ENCODE measurements at places on chromosomes 4 and X.

DNA sequence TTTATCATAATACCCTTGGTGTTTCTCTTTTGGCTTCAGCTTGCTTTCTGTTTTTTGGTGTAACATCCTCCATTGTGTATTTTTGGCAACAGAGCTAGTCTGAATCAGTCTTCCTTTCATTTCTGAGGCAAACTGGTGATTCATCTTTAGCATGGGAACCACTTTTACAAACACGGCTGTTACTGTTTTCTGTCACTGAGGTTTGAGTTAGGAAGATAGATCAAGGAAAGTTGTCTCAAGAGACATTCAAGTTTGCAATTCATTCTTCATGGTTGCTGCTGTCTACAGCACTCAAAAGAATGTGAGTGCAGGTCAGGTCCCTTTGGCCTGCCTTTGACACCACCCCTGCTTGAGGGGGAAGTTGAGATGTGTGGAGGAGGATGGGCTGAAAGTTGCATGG, 36.3 kb downstream of the IL21 start:
- DNase-seq = no peak

GRCh38 chr4:54855191-54855854, 197.6 kb downstream of the KIT start:
- DNase-seq = no peak

DNA sequence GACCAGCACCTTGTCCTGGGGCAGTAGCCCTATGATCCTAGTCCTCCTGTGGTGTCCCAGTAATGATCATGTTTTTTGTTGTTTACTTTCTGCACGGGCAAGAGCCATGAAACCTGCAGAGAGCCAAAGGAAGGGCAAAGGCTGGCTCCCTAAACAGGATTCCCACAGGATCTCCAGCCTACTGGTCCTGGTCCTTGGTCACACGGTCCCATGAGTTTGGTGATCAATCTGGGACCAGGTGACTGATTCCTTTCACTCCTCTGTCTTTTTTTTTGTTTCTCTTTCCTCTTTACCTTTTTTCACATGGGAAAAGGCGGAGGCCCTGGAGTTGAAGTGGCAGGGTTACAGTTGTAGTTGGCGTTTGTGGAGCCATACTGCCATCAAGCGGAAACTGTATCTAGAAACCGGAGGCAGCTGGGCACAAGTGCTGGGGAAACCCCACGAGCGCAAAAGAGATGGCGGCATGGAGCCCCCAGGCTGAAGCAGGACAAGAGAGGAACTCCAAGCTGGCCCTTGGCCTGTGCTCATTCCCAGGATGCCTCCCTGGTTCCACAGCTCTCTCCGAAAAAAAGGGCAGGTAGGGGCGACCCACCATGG, 34.6 kb downstream of the NBDY start:
- DNase-seq = no peak

DNA sequence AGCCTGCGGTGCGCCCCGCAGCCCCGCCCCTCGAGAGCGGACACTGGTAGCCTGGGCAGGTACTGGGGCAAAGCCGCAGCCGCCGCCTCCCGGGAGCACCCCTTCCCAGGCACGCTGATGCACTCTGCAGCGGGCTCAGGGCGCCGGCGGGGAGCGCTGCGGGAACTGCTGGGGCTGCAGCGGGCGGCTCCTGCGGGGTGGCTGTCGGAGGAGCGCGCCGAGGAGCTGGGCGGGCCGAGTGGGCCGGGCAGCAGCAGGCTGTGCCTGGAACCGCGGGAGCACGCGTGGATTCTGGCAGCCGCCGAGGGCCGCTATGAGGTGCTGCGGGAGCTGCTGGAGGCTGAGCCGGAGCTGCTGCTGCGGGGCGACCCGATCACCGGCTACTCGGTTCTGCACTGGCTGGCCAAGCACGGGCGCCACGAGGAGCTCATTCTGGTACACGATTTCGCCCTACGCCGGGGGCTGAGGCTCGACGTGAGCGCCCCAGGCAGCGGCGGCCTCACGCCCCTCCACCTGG, 401 bp downstream of the SOWAHD start:
- peak; percentile 19 for DNase-seq

GRCh38 chr4:101037938-101038413, 309.4 kb downstream of the PPP3CA start:
- no peak for DNase-seq

DNA sequence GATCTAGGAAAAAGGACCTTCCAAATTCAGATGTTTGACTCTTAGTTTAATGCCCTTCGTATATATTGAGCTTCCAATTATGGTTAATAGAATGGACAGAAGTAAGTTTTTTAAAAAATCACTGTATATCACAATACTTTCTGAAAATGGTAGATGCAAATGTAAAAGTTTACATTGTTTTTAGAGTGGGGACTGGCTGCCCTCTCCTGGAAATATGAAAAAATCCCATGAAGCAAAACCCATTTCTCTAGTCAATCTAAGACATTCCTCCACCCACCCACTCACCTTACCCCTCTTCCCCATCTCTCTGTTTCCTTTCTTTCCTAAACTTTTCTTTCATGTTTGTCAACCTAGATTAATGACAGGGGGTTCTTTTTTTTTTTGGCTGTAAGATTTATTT, 134.5 kb downstream of the ARHGAP6 start:
- no peak for DNase-seq

GRCh38 chrX:54134269-54134668, 48.8 kb downstream of the FAM120C start:
- DNase-seq = no peak

GRCh38 chr4:146310319-146311021, 96.1 kb downstream of the REELD1 start:
- no peak for DNase-seq

- no peak for DNase-seq
These were observed 30.4 kb downstream of the NHS start for GRCh38 chrX:17405225-17405969.

- DNase-seq = no peak
These were observed 3.8 kb downstream of the PLAC1 start for GRCh38 chrX:134654398-134655012.

DNA sequence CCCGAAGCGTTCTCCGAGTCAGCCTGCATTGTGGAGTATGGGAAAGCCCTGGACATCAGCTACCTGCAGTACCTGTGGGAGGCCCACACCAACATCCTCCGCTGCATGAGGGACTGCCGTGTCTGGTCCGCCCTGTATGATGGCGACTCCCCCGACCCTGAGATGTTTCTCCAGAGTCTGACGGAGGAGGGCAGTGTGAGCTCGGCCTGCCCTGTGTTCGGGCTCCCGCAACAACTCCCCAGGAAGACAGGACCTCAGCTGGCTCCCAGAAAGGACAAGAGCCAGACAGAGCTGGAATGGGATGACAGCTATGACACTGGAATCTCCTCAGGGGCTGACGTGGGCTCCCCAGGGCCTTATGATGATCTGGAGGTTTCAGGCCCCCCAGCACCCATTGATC, 111.3 kb downstream of the GATB start:
- DNase-seq = no peak

- no peak for DNase-seq
These were observed 4.8 kb upstream of the TIMP1 start for GRCh38 chrX:47577424-47577823.

DNA sequence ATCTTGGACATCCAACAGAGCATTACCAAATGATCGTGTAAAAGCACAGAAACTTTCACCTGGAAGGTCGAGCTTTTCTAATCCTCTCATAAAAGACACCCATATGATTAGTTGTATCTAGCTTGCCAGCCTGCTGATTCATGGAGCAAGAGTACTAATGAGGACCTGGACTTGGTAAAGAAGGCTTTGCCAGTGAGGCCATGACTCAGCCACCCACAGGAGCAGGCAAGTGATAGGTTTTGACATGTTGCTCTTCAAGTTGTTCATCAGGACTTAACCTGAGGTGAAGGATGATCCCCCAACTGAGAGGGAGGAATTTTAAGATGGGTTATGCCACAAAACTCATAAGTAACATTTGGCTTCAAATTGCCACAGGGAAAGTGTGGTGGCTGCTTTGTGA, 24.7 kb upstream of the EPGN start:
- DNase-seq = no peak

- no peak for DNase-seq
These were observed 373.6 kb upstream of the RASGEF1B start for GRCh38 chr4:81845273-81845672.

DNA sequence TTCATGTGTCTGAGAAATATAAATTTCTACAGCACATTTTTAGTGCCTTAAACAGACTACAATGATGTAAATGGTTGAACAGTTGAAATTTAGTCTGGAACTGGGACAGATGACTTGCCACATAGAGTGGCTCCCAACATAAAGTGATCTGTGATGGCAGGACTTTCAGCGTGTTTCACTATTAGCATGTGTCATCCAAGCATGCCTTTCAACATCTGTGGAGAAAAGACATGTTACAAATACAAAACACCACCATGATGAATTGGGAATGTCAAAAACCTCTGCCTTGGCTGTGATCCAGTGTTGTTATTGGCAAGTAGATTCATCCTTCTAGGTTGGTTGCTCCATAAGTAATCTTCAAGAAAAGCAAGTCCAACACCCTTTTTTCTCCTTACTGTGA, 348.7 kb downstream of the MAPK10 start:
- no peak for DNase-seq

GRCh38 chr4:138555584-138555983, 313.4 kb upstream of the SLC7A11 start:
- DNase-seq = no peak

DNA sequence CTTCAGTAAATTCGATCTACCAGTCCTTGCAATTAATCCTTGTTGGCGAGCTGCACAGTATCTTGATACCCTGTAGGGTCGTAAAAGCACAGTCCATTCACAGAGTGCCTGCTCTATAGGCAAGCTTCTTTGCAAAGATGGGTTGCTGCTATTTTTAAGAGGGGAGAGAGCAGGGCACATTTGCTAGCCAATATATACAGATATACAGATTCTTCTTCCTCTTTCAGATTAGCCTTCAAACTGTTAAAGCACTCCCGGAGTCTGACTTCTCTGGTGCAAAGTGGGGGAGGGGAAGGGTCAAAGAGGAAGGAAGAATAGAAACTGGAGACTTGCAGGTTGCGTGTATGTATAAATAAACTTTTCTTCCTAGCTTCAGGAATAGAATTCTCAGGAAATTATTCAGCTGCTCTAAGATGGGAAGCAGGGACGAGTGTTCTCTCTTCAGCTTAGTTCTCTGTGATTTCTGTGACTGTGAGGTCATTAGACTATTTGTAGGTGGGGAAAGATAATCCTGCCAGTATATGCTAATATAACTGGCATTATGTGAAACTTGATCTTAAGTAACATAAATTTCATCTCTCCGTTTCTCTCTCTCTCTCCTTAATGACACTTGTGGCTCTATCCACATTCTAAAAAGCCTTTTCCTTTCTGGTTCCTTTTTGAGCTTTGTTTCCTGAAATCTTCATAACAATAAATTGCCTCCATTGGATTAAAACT, at the start of gene CYSLTR1:
TSS of gene CYSLTR1 (minus strand) at position 242 of the 717 bp plus-strand sequence. CDS start 53,865 bp downstream, outside the sequence.
- no peak for DNase-seq

GRCh38 chr4:89914609-89915550, 20.2 kb downstream of the MMRN1 start:
- no peak for DNase-seq

DNA sequence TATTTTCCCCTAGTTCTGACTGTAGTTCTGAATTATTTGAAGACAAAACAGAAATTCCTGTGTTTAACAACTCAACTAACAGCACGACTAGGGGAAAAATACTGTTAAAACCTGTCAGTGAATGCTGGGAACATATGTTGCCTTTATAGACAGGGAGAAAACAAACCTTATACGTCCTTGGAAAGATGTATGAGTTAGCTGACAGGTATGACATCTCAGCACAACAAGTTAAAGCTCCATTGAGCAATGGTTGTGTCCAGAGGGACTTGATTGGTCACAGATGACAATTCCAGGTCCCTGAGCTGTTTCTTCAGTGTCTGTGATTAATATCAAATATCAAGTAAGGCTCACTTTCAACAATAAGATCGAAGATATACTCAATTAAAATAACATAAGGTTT, 58.2 kb upstream of the DDIT4L start:
- DNase-seq = no peak

- peak; percentile 62 for DNase-seq
These were observed 70.2 kb downstream of the GC start for GRCh38 chr4:71713611-71714203.

DNA sequence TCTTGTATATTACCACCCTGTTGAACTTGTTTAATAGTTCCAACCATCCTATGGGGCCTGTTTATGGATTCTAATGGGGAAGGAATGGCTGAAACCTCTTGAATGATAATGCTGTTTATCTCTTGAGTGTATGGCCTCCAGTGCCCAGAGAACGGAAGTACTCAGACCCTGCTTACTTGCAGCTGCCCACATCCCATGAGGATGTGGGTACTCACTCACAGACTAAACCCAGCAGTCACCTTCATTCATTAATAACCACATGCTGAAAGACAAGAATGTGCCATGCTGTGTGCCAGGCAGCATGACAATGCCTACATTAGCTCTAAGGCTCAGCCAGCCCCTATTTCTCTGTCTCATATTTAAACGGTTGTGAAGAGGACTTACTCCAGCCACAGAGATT, 5.9 kb upstream of the ARMCX5 start:
- DNase-seq = no peak

DNA sequence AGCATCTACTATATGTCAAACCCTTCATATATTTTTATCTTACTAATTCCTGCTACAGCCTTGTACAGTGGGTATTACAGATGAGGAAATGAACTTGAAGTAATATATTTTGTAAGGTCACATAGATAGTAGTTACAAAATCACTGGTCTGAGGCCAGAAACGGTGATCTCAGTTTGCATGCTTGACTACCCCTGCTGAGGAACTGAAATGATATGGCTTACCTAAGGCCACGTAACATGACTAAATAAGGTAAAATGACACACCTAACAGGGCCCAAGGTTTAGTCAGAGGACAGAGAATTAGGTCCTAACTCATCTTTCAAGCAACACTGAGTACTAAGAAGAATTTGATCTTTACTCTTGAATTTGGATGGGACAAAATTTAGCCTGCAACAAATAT, 1.5 kb upstream of the COMMD8 start:
- no peak for DNase-seq

DNA sequence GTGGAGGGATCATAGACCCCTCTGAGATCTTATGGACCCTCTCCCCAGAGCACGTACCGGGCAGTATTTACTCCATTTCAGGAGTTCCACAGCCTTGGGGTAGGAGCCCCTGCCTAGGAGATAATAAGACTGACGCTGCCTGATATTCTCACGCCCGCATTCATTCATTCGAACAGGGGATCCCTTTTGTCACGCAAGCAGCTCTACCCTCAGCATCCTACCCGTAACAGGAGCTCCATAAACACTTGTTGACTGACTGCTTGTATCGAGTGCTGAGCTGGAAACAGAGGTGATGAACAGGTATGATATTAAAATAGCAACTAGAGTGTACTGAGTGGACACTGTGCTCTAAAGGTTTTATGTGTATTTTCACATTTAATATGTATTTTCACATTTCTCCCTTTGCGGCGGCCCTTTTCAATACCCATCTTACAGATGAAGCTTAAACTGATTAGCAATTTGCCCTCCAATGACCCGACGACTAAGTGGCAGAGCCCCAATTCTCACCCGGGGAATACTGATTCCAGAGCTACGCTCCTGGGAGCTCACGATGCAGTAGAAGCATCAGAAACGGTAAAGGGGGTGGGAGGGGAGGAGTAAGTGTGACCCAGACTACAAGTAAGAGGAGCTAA, 888 bp downstream of the RAB28 start:
- DNase-seq = peak; percentile 5

GRCh38 chr4:151788021-151788420, 27.2 kb upstream of the GATB start:
- DNase-seq = no peak

- DNase-seq = no peak
These were observed 79.1 kb downstream of the PWWP3B start for GRCh38 chrX:106247162-106247561.

GRCh38 chr4:100728861-100729260, 211.0 kb upstream of the EMCN start:
- DNase-seq = no peak

- DNase-seq = no peak
These were observed 125.4 kb downstream of the RASL11B start for GRCh38 chr4:52987392-52988056.

GRCh38 chr4:8849266-8850073, 22.2 kb downstream of the HMX1 start:
- no peak for DNase-seq

Measured in NCI-H510A treated with DMSO at 0.1 percent for 48 hours (cell line).